Activated naive CD8-positive, alpha-beta T cell treated with anti-CD3 and anti-CD28 coated beads, Interleukin-2, amount 50 U/mL, for 24 hours (primary cell): ENCODE measurements at places on chromosomes 2 and 18.

DNA sequence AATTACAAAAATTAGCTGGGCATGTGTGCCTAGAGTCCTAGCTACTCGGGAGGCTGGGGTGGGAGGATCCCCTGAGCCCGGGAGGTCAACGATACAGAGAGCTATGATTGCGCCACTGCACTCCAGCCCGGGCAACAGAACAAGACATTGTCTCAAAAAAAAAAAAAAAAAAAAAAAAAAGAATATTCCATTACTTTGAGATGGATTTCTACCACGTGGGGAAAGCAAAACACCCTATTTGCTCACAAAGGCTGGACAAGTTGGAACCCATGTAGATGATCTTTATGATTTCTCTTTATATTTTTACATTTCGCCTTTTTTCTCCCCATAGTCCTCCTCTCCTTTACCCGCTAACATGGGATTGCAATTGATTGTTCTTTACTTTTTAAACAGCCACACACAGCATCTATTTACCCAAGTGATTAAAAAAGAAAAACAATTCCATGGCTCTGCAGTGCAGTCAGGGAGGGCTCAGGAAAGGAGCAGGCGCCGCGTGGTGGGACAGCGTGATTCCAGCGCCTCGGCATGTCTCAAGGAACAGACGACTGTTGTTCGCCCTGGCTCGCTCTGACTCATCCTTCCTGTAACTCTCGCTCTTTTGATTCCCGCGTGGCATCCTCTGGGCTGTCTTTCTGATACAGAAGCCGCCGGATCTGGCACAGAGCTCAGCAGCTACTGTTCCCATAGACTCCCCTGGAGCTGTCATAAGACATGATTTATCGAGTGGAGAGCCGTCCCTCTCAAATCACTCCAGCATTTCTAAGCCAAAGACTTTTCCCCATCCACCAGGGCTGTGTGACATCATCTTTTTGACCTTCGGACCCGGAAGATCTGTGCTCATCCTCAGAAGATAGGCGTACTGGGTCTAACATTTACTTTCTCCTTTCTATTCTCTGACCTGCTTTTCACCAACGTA is 230.4 kb upstream of the AGAP1 start:
- no peak for DNase-seq

DNA sequence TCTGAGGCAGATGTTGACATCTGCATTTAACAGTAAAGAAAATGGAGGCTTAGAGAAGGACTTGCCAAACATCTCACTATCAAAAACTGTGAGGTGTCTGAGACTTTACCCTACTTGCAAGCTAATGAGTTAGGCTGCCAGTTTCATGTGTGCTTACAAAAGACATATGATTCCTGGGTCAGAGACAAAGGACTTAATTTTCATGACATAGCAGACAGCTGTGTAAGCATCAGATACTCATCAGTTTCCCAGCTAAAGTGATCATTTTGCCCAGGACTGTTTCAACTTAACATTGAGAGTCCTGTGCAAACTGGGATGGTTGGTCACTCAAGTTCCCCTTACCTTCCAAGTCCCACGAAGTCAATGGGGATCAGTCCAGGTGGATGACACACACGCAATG is 18.9 kb upstream of the DAPL1 start:
- no peak for DNase-seq

DNA sequence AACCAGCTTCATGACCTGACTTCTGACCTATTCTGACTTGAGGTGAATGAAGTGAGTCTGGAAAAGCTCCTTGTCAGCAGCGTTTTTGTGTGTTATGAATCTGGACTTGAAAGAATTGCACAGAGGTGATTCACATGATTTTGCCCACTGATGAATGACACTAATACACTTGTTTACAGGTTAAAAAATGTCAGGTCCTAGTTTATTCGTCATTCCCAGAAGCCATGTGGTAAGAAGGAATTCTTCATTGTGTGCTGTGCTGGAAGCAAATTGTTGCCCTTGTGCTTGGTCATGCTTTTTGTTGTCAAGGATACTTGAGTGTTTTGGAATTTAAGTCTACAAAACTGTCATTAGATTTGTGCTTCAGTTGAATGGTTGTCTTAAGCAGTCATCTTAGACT is 15.5 kb downstream of the SEC11C start:
- DNase-seq = no peak

- DNase-seq = no peak
Observed at GRCh38 chr18:48713309-48713708, 174.5 kb downstream of the CTIF start.

DNA sequence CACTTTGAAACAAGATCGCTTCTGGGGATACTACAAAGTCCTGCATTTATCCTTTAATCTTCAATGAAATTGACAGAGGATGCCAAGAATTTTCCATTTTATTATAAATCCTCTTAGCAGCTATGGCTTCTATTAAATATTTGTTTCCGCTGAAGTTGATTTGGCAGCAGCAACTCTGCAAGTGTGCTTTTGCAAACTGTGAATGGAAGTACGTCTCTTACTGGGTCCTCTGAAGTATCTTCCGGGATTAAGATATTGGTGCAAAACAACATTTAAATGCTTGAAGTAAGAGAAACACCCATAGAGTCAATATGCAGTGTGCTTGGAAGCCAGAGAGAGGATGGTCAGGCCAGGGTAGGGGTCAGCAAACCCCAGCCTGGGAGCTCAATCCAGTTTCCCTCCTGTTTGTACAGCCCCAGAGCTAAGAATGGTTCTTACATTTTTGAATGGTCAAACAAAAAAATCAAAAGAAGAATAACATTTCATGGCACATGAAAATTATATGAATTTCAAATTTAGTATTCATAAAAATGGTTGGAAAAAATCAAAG is 13.6 kb downstream of the CCDC68 start:
- DNase-seq = no peak

DNA sequence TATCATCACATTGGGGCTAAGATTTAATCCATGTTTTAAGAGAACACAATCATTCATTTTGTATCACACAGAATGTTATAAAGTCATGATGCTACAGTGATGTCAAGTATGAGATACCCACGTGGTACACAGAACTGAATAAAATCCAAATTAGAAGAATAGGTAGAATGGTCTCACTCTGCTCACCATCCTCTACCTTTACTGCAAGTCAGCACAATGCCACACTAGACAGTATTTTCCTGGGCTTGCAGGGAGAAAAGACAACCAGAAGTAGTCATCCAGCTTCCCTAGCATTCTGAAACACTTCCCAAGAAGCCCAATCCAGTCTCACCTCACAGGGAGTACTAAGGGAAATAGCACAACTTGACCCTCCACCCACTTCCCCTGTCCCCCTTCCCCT is 856.2 kb upstream of the NRXN1 start:
- no peak for DNase-seq

DNA sequence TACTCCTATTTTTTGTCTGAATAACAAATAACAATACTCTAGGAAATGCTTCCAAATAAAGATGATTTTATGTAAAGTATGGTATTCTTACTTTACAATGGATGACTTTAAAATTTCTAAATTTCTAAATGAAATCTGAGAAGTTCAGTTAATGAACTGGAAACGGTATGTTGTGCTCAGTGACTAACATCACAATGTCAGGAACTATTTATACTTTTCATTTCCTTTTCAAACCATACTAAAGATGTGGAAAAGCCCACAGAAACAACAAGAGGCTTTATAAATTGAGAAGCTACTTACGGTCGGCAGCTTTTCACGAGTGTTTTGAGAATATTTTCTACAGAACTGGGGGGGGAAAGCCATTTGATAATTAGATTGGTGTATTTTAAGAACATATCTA is 31.1 kb downstream of the PSME4 start:
- DNase-seq = no peak

- no peak for DNase-seq
Observed at GRCh38 chr18:41938445-41938844, 16.6 kb upstream of the PIK3C3 start.

DNA sequence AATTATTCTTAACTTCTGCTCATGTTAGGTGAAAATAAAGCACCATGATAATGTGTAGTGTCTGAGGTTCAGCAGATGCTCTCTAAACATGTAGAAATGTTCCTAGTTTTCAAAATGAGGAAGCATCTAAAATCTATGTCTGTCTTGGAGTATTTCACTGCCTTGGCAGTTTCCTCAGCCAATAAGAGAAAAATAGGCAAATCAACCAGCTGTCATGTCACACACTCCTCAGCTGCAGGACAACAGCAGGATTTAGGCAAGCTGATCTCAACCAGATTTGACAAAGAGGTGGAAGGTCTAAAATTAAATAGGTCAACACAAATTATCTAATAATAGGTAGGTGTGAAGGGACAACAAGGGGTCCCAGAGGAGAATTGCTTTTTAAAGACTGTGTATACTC is 164.1 kb upstream of the BOD1L2 start:
- DNase-seq = no peak

DNA sequence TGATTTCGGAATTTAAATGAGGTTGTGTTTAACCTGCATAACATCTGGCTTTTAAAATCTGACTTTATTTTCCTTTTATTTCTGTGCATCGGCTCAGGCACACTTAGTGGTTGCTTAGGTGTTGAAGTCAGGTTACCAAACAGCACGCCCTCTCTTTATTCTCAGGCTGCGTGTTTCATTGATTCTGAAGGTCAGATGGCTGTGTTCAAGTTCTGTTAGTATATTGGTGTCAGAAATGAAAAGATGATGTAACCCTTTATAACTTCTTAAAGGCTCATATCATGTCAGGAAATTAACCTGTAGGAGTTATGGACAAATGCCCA is 246.5 kb downstream of the LDLRAD4 start:
- no peak for DNase-seq

DNA sequence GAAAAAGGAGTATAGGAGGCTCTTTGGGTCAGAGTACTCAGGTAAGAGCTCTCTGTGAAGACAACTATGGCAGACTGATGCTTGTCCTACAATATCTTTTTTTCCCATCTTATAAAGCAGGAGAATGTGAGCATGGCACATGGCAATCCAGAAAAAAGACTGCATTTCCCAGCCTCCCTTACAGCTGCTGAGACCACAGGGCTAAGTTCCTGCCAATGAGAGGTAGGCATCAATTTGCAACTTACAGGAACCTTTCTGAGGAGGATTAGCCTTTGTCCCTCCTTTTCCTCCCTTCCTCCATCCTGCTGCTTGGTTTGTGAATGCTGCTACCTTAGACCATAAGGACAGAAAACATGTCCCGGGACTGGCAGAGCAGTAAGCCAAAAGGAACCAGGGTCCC is 37.8 kb upstream of the ST8SIA5 start:
- DNase-seq = no peak

- DNase-seq = no peak
Observed at GRCh38 chr2:237157780-237158102, 72.1 kb downstream of the COPS8 start.

DNA sequence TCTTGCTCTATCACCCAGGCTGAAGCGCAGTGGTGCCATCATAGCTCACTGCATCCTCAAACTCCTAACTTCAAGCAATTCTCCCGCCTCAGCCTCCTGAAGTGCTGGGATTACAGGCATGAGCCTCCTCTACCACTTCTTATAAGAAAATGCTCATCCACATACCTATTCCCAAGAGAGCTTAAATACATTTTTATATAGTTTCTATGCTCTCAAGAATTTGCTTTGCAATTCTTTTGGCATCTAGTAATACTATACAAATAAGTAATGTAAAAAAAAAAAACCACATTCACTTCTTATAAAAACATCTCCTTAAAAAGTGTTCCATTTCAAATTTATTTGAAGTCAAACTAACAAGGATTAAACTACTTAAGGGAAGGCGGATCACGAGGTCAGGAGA is 197.3 kb downstream of the DNAH7 start:
- no peak for DNase-seq

- peak; percentile 16 for DNase-seq
Observed at GRCh38 chr2:159968279-159968900, 94.0 kb downstream of the PLA2R1 start.

- DNase-seq = no peak
Observed at GRCh38 chr2:164976301-164976700, 21.0 kb upstream of the SLC38A11 start.

- DNase-seq = no peak
Observed at GRCh38 chr2:157053876-157054275, 203.6 kb upstream of the GALNT5 start.

- DNase-seq = no peak
Observed at GRCh38 chr2:58794103-58794502, 553.0 kb upstream of the FANCL start.

DNA sequence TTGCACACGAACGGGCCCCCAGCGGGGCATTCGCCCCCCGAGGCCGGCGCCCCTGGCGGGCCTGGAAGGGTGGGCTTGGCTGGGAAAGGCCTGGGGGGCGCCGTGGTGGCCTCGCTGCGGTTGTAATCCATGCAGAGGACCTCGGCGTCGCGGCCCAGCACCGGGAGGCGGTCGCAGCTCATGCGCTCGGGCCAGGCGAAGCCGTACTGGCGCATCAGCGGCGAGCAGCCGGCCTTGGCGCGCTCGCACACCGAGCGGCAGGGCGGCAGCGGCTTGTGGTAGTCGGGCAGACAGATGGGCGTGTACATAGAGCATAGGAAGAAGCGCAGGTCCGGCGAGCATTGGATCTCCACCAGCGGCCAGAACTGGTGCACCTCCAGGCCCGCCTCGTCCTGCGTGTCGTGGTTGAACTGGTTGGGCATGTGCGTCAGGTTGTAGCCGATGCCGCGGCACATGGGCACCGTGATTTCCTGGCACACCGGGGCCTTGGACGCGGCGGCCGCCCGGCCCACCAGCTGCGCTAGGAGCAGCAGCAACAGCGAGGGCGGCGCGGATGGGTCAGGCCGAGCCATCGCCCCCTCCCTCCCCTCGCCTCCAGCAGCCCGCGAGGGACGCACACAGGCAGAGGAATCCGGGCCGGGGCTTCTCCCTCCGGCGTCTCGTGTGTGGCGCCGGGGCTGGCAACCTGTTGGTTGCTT is 1.4 kb downstream of the FZD5 start:
- peak; percentile 31 for DNase-seq

- no peak for DNase-seq
Observed at GRCh38 chr2:219442256-219443015, 7.8 kb downstream of the SPEG start.

DNA sequence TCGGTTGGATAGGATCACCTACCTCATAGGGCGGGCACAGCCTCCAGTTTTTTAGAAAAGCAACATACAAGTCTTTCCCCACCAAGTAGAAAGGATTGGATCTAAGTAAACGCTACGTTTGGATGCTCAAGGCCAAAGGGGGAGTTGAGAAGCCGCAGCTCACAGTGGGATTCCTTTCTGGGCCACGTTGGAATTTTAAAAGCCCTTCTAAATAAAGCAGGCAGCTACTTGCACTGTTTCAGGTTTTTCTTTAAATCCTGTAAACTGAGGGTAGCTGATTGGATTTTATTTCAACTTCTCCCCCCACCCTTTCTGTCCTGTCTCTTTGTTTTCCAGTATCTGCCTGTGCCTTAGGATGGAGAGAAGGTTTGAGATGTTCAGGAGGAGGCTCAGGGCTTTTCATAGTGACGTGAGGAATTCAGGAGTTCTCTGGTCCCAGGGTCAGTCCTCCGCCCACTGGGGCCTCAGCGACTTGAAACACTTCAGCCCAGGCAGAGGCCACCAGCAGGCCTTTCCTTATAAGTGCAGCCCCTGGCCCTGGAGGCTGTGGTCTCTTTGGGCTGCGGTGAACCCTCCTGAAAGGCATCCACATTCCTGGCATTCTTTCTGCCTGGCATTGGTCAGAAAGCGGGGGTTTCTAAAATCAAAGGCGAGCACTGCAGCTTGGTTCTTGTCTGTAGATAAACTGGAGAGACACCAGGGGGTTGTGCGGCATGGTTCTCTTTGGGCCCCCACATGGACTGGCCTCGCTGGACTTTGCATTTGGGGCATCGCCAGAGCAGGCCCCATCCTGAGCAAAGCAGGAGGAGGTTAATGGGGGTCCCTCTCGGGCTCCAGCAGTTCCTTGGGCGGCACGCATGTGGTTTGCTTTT is 44.5 kb downstream of the SH3BP4 start:
- DNase-seq = no peak

GRCh38 chr2:62266433-62267038 is 70.6 kb downstream of the B3GNT2 start:
- no peak for DNase-seq
